ENCODE measurements at places on chromosomes 4 and X. TPM values are rescaled to one million over a fixed set of nuclear protein-coding genes. Genes with fewer than 3 reads are reported as not detected.

Gene COX7B2
- not detected for total RNA-seq

Gene YTHDC1
- 49.9 TPM for total RNA-seq

Gene HTR2C
- total RNA-seq: not detected

Gene GPR34
- 9.8 TPM for total RNA-seq

Gene APOO
- total RNA-seq: 102 TPM

Gene APELA
- total RNA-seq: not detected

Gene RNF212
- not detected for total RNA-seq

Gene RPS6KA6
- total RNA-seq: 0.45 TPM

Gene MORF4L2
- 165 TPM for total RNA-seq

Data from heart right ventricle (tissue), 16 donors.